ENCODE measurements at places on chromosomes 5 and 9.

DNA sequence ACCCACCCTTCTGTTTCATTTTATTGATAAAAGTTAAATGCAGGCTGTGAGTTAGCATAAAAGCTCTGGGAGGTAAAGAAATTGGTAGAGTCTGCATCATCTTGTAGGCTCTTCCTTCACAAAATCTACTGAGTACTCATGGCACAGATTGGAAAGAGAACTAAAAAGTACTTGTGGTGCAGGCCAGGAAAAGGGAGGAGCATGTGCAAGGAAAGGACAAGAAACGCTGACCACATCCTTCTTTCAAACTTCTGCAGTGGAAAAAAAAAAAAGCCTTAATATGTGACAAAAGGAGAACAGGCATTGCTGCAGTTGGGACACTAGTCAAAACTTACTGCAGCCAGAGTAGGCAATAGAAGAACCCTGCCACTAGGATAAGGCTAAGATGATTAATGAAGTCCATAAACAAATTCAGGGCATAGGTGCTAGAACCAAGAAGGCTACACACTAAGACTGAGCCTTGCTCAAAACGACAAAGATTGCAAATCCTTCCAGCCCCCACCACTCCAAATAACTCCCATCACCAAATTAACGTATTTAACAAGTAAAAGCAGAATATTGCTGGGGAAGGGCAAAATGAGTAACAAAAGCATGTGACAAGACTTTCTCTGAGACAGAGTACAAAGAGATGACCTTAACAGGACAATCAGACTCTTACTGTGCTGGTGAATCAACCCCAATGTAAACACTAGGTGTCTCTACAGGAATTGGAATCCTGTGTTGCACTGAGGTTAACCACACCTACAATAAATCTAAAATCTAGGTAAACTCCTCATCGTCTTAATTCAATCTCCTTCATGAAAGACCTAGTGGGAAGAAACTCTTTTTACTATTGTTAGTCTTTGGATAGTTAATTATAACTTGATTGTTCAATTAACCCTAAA is 1024.8 kb downstream of the TLE1 start:
- no peak for DNase-seq

- no peak for DNase-seq
These were observed 4.1 kb downstream of the TNFAIP8 start for GRCh38 chr5:119359737-119360413.

DNA sequence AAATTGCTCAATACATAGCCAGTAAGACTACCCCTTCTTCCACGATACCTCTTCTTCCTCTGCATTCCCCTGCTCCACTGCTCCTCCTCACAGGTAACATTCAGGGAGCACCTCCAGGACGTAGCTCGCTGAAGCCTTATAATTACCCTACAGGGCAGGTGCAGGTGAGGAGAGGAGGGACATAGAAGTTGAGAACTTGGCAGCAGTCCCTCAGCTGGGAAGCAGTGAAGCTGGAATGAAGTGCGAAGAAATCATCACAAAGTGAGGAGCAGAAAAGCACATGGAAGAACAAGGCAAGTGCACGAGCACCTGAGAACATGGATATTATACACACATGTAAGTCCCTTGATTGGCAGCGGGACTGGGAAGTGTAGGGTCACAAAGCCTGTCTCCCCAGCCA is 118.2 kb downstream of the HSD17B3 start:
- DNase-seq: no peak

- no peak for DNase-seq
These were observed 263.7 kb downstream of the CEMIP2 start for GRCh38 chr9:71504636-71505035.

GRCh38 chr9:132424857-132425674 is 15.1 kb downstream of the CFAP77 start:
- no peak for DNase-seq

DNA sequence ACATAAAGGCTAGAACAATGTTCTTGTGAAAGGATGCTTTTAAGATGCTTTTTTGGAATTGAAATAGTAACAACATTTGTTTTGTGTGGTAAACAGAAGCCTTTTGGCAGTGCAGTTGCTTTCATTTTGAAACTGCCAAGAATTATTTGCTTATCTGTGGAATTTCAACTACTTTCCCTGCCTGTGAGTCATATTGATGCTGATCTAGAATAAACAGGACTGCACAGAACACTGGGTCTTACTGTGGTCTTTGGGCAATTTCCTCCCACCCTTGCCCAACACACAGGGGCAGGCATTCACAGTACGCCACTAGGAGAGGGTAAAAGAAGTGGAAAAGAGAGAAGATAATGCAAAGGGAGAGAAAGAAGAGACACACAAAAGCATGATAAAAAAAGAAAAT is 483.7 kb downstream of the ELAVL2 start:
- DNase-seq: no peak

DNA sequence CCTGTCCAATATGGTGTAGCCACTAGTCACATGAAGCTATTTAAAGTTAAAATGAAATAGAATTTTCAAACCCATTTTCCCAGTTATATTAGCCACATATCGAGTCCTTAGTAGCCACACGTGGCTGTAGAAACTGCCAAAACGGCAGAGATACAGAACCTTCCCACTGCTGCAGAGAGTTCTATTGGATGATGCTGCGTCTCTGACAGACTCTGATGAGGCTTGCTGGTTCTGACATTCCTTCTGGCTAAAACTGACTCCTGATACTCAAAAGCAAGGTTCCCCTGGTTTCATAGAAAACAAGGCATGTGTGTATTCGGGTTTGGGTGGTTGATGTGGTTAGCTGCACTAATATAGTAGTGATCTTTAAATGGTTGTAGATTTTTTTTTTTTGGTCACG is 91.5 kb downstream of the TLE4 start:
- no peak for DNase-seq

DNA sequence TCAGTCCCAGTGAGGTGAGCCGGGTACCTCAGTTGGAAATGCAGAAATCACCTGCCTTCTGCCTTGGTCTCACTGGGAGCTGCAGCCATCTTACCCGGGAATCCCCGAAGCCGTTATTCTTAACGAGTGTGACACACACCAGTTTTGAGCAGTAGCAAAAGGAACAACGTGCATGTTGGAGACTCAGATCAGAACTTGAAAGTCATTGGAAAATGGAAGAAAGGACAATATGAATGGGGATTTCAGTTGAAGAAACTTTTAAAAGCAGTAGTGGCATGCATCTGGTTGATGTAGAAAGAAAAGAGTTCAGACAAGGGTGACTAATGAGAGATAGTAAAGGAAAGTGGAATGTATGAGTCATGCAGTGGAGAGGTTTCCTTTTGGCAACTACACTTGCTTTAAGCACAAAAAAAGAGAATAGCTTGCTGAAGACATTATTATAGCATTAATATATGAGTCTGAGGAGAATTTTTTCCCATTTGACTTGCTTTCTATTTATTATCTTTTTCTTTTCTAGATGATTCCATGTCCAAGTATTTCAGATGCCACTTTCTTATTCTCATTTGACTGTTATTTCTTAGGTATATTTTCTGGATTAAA is 44.4 kb upstream of the ANKDD1B start:
- peak; percentile 9 for DNase-seq

- DNase-seq: no peak
These were observed 182.4 kb upstream of the OTULINL start for GRCh38 chr5:14399054-14399692.

GRCh38 chr5:549229-549628 is 25.0 kb upstream of the SLC9A3 start:
- no peak for DNase-seq

GRCh38 chr9:91905991-91906469 is 44.0 kb downstream of the ROR2 start:
- DNase-seq: no peak

DNA sequence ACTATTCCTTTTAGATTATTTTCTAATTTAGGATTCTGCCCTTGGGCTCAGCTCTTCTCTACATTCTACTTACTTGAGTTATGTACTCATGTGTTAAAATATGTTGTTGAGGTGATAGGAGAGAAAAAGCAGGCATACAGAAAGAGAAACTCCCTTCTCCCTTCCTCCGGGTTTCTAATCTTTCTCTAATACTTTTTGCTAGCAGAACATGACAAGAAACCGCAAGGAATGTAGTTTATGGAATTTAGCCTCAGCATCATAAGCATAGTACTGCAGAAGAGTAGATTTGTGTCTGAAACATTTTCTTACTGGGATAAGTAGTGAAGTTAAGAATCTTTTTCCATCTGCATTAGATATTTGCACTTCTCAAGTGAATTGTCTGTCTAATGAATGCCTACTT is 139.5 kb upstream of the CYLC2 start:
- DNase-seq: no peak

- no peak for DNase-seq
These were observed 41.5 kb downstream of the SPRY4 start for GRCh38 chr5:142283304-142283703.

GRCh38 chr9:104860263-104860662 is 67.7 kb downstream of the ABCA1 start:
- DNase-seq: no peak

DNA sequence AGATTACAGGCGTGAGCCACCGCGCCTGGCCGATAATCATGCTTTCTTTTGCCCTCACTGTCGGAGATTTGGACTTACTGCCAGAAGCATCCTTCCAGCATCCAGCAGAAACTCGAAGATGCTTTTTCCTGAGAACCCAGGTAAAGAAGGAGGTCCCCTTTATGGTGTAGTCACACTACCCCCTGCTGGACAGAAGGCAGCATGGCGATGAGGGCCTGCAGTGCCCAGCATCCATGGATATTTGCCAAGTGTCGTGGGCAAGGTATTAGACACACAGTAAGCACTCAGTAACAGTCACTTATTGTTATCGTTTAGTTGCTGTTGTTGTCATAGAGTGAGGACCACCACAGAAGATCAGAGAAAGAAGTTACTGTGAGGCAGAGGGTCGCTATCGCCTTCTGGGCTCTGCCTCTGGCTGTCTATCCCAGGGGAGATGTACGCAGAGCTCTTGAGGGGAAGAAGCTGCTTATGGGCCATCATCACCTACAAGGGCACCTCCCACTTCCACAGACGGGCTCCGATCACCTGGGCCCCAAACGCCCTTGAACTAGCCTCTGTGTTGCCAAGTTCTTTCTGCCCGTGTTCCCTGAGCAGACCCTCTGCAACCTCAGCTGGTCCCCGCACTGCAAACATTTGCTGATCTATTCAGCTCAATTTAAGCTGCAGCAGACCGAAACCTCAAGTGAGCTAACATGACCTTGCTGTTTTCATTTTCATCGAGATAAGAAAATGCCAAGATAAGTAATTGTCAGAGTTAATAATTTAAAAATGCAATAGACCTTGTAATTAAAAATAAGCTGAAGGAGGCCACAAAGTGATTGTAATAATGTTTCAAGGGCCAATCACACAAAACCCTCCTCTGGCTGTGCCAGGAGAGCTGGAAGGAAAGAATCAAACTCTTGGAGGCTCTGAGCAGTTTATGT is 23.9 kb downstream of the C5orf15 start:
- no peak for DNase-seq

- DNase-seq: no peak
These were observed 10.3 kb upstream of the FAT2 start for GRCh38 chr5:151601391-151601790.

DNA sequence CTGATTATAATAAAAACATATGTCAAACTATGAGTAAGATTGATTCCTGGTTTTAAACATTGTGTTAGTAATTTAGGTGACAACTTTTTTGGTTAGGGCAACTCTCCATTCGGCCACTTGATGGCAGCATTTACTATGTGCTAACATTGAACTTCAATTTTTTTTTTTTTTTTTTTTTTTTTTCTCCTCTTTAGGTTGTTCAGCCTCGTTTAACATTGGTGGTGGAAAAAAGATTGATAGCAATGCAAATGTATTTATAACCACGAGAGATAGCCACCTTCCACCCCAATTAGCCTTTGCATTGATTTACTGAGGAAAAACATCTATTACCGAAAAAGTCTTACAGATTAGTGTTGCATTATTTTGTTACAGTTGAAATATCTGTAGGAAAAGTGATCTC is 159.1 kb downstream of the CSNK1G3 start:
- DNase-seq: peak; percentile 13

GRCh38 chr5:112070022-112070421 is 313.0 kb upstream of the NREP start:
- DNase-seq: no peak

GRCh38 chr9:127844821-127845359 is 9.6 kb downstream of the ENG start:
- no peak for DNase-seq

- DNase-seq: no peak
These were observed 14.2 kb downstream of the TCERG1 start for GRCh38 chr5:146461319-146461718.

DNA sequence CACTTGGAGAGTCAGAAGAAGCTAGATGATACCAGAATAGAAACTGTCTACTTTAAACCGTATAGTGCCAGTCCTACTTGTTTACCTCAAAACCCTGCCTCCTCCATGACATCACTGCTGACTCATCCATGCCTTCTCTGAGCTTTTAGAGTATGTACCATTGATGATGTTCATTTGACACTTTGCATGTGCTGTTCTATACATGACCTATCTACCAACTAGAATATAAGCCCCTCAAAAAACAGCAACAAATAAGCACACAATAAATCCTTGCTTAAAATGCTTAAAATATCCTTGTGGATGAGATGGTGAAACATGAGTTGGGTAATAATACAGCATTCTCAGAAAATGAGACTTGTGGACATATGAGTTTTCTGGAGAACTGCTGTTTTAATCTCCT is 2.6 kb downstream of the CTNNAL1 start:
- DNase-seq: peak; percentile 35

- DNase-seq: no peak
These were observed 662.2 kb upstream of the ZNF608 start for GRCh38 chr5:125408448-125409233.

GRCh38 chr5:73447530-73448462 is 781 bp downstream of the FOXD1 start:
- DNase-seq: no peak

DNA sequence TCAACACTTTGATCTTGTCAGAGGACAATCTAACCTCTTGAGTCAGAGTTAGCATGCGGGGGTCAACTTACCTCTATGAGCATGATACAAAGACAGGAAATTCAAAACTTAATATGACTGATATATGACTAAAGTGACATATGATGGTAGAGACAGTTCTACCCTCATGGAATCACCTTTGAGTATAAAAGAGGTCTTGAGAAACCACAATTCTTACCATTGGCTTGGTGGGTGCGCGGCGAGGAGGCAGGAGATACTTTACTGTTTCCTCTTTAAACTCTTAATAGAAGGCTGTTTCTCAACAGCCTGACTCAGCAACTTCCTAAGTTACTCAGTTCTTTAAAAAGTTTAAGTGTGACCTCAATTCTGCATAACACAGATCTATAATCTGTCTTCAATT is 372.8 kb downstream of the KIAA0825 start:
- no peak for DNase-seq

DNA sequence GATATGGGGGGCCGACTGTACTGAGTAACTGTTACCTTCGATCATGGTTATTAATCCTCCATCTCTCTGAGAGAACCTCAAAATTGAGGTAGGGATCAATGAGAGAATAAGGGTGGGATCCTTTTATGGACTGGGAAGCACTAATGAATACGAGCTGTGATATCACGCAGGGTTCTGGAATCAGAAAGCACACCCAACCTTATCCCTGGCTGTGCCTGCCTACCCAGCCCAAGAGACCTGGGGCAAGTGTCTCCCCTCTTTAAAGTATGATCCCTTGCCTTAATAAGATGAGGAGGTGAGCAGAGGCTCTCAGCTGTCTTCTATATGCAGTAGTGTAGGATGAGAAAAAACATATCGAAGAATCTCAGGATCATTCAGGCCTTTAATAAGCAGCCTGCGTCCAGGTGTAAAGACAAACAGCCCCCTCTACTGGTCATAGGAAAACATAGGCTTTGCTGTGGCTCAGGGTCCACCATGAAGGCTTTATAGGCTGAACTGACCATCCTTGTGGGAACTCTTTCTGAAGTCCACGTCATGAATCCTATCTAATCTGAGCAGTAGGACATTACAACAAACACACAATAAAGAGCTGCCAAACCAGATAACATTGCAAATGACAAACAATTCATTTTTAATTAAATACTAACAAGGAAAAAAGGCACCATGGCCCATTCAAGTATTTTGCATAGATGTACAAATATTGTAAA is 16.8 kb downstream of the NIPAL4 start:
- DNase-seq: no peak

All from stimulated activated CD8-positive, alpha-beta memory T cell treated with anti-CD3 and anti-CD28 coated beads, Interleukin-7, amount 100 ng/mL, for 24 hours (primary cell).